ENCODE measurements at places on chromosomes 6 and 20.

DNA sequence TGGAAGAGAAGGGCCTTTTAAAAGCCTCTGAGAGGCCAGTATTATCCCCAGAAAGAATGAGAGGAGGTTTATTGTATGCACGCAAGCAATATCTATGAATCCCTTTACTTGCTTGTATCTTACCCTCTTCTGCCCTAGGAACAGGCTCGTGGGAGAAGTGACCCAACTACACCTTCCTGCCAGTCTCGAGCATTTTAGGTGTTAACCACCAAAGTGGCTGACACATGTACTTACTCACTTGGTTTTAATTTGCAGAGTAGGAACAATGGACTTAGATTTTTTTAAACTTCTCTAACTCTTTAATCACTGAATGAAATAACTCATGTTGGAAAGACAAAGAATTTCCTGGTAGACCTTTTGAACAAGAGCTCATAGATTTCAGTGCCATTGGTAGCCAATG, 296.9 kb downstream of the PLCB1 start:
- no peak for DNase-seq

GRCh38 chr20:20273286-20273685, 94.6 kb upstream of the INSM1 start:
- DNase-seq, result no peak

DNA sequence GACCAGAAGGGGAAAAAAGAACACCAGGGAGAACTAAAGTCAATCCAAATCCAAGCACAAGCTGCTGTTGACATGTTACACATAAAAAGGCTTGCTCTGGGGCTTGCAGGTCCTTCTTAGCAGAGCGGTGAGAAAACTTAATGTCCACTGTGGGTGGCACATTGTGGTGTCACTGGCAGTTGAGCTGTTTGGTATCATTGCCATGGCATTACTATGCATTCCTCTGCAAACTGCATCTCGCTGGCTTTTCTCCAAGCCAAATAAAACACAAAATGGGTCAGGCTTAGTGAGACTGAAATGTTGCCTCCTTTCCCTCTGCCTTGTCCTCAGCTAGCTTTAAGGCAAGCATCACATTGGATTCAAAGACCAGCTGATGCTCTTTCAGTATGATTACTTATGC, 40.9 kb downstream of the LY86 start:
- DNase-seq, result no peak

- no peak for DNase-seq
Measured at GRCh38 chr6:92684386-92684785, 735.0 kb downstream of the EPHA7 start.

DNA sequence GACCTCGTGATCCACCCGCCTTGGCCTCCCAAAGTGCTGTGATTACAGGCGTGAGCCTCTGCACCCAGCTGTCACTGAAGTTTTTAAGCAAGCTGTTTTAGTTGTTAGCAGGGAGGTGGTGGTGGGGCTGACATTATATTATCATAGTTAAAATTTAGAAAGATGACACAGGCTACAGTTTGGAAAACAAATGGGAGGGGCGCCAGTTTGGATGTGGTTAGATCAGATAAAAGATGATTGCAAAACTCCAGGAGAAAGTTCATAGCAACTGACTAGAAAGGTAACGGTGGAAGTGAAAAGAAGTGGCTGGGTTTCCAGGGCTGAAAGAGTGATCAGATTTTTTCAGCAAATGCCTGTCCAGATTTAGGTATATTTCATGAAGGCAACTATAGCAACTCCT, 311.9 kb upstream of the CITED2 start:
- DNase-seq, result no peak

- no peak for DNase-seq
Measured at GRCh38 chr6:46935687-46936086, 13.9 kb upstream of the ADGRF5 start.
